ENCODE measurements at places on chromosomes 5 and 9. TPM values are rescaled to one million over a fixed set of nuclear protein-coding genes. Genes with fewer than 3 reads are reported as not detected.

The FAT2 gene
- total RNA-seq: not detected

The COL15A1 gene
- 0.20 TPM for total RNA-seq

The OBP2B gene
- not detected for total RNA-seq

The LIX1 gene
- not detected for total RNA-seq

The SLCO4C1 gene
- total RNA-seq: 2.0 TPM

The SMC2 gene
- total RNA-seq: 67.7 TPM

The TMEM232 gene
- total RNA-seq: 0.75 TPM

The ZNF300 gene
- total RNA-seq: 0.61 TPM

The SOX30 gene
- total RNA-seq: 0.16 TPM

The MEGF10 gene
- total RNA-seq: not detected

The MINAR2 gene
- not detected for total RNA-seq

The ODF2 gene
- 54.3 TPM for total RNA-seq

The KCNV2 gene
- total RNA-seq: not detected

The PCDHB3 gene
- not detected for total RNA-seq

The RNF208 gene
- total RNA-seq: 3.8 TPM

The SLC36A2 gene
- total RNA-seq: not detected

The GRXCR2 gene
- not detected for total RNA-seq

The SLC34A1 gene
- total RNA-seq: 0.11 TPM

The DBH gene
- not detected for total RNA-seq

The SLC6A19 gene
- not detected for total RNA-seq

The IL4 gene
- total RNA-seq: 4.0 TPM

The ALDH7A1 gene
- 1.4 TPM for total RNA-seq

The LCN10 gene
- total RNA-seq: 0.34 TPM

The HK3 gene
- total RNA-seq: 0.39 TPM

The NUTM2F gene
- total RNA-seq: not detected

The ADAMTS12 gene
- total RNA-seq: not detected

The TYRP1 gene
- not detected for total RNA-seq

The CLIC3 gene
- 0.91 TPM for total RNA-seq

The C5orf52 gene
- not detected for total RNA-seq
